ENCODE measurements at places on chromosomes 11 and 22.

GRCh38 chr22:45344334-45344733, 34.6 kb downstream of the FAM118A start:
- no peak for DNase-seq

- DNase-seq: peak; percentile 55
These were observed 69.7 kb downstream of the PRSS23 start for GRCh38 chr11:86869966-86870570.

GRCh38 chr11:83778596-83778995, 492.4 kb upstream of the CCDC90B start:
- no peak for DNase-seq

GRCh38 chr11:119643212-119643875, 85.7 kb downstream of the NECTIN1 start:
- DNase-seq: no peak

DNA sequence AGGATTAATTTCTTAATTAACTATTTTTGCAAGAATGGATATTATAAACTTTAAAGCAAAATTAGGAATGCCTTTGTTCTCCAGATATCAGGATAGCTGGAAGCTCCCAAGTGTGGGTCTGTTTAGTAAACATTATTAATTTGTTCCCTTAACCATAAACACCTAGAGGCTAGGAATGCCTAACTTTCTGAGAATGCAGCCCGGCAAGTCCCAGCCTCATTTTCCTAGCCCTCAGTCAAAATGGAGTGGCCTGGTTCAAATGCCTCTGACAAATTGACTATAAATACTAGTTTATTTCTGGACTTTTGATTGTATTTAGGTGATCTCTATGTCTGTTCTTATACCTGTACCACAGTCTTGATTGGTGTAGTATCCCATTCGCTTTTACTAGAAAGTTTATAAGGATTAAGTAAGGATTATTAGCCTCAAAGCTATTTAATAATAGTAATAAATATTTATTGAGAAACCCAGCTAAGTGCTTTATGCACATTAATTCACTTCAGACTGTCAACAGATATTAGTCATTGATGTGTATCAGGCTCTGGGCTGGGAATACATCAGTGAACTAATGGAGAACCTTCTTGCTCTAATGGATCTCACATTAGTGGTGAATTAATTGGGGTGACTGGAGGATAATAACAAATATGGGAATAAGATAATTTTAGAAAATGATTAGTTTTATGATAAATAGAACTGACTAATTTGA, 25.8 kb downstream of the PPME1 start:
- no peak for DNase-seq

GRCh38 chr11:46612326-46612725, 4.7 kb downstream of the HARBI1 start:
- DNase-seq: no peak

- no peak for DNase-seq
These were observed 1.9 kb downstream of the FBXO7 start for GRCh38 chr22:32476281-32477195.

DNA sequence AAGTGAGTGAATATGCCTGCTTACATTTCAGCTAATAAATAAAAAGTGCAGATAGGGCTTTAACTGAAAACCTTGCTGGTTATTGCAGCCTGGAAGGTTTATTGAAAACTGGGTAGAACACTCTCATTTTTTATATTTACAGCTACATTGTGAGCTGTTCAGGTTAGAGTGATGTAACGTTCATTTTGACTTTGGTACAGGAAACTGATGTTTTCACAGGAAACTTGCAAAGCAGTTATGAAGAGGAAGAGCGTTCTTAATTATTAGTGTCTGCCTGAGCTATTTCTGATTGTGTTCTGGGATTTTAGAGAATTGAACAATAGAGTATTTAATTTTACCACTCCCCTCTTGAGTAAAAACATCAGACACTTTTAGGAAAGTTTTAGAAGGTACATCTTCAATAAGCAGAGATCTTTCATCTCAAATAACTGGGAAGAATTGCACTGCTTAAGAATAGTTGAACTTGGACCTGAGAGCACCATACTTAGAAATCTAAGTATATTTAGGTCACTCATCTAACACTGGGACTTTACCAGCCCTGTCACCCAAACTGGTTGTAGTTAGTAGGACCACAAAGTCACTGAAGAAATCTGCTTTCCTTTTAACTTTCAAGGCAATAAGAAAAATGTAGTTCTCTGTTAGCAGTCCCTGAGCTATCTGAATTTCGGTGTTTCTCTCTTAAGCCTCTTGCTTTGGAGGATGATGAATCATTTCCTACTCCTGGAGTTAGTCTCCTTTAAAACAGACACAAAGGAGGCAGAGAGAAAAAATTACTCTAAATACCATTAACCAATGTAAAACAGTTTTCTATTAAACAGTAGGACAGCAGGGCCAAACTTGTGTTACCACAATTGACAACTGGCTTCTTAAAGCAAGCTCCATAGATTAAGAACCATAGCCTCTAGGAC, 128.6 kb upstream of the DDI1 start:
- DNase-seq: no peak

GRCh38 chr11:7889985-7890384, 41.1 kb downstream of the OR10A6 start:
- no peak for DNase-seq

GRCh38 chr11:6667733-6668374, 12.2 kb upstream of the DCHS1 start:
- peak; percentile 57 for DNase-seq

- DNase-seq: no peak
These were observed 23.8 kb downstream of the SDHAF2 start for GRCh38 chr11:61453695-61454094.

GRCh38 chr22:40176921-40177737, 596 bp upstream of the TNRC6B start:
- peak; percentile 78 for DNase-seq

DNA sequence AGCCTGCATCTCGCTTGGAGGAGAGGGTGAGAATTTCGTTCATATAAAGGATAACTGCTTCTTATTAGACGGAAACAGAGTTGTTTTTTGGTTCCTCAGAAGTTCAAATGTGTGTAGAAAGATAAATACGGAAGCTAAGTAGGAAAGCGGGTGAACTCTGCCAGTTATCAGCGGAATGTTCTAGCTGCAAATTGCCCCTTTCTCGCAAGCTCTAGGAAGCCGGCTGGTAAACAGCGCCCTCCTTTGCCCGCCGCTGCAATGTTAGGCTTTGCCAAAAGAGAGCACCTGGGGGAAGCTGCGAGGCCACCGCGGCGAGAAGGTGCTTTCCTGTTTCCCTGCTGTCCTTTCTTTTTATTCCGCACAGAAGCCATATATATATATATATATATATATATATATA, 67.0 kb downstream of the IGLL5 start:
- DNase-seq: peak; percentile 45

GRCh38 chr11:109991835-109992234, 101.4 kb upstream of the ZC3H12C start:
- no peak for DNase-seq

- no peak for DNase-seq
These were observed 4.2 kb downstream of the ALDH3B1 start for GRCh38 chr11:68014157-68014946.

DNA sequence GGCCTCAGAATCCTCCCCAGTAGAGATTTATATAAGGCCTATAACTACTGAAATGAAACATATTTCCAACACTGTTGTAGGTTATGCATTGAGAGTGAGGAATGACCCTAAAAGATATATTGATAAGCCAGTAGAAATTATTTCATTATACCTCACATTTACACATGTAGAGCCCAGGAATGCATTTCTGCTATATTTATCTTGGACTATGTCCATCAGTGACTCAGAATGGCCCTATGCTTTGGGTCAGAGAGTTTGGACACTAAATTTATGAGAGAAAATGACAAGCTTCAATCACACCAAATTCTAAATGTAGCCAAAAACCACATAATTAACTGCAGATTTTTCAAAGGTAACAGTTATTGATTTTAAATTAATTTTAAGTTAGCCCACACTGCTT, 761.9 kb downstream of the DLG2 start:
- no peak for DNase-seq

DNA sequence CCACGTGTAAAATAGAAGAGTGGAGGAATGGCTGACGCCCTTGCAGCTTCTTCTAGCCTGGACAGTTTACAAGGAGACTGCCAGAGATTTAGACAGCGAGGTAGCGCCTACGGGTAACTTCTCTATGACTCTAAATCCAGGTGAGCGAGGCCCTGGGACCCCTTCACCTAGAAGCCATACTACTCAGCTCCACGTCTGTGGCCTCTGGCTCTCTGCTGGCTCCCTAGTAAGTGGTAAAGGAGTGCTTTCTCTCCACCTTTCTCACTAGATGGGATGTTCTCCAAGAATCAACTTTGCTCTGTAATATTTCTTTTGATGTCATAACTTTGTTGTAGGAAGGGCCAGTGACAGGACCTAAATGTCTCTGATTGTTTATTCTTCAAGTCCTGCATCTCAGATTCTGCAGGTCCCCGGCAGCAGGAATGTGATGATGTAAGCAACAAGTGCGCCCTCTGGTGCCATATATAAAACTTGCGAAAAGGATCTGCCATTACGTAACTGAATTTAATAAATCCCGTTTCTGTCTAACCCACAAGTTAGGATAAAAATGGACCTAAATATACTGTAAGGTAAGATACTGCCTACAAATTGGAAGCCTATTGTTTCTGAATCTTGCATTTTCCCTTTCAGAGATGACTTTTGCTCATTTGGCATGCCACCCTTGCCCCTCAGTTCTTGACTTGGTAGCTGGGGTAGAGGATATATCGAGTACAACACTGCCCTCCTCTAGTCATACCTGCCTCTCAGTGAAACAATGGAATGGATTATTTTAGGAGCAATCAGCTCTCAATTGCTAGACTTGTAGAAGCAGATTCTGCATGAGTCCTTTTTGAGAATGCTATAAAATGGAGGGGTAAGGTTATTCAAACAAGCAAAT, 11.0 kb upstream of the PTPN5 start:
- DNase-seq: peak; percentile 52

DNA sequence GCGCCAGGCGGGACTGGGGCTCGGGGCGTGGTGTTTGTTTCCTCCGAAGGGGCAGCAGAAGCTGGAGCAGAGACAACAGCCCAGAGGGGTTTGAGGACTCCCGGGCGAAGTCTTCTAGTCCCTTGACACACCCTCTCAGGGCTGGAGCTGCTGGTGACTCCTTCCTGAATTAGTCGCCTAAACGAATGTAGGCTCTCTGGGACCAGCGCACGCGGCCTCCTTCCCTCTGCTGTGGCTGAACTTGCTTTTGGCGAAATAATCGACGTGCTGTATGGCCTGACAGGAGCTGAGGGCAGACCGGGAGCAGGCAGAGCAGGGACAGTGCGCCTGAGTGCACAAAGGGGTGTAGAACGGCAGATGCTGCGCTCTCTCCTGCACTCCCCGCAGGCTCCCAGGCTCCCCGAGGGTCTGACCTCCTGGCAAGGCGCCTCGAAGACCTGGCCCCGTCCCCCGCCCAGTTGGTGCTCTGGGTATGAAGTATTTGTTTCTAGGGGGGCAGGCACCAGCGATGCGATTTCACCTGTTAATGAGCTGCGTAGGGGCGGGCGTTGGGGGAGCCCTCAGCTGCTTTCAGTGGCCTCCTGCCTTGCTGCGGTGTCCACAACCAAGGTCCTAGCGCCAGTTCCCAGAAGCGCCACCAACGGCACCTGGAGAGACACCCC, 5.3 kb downstream of the SLC17A6 start:
- no peak for DNase-seq

GRCh38 chr11:79388201-79388600, 52.6 kb downstream of the TENM4 start:
- no peak for DNase-seq

DNA sequence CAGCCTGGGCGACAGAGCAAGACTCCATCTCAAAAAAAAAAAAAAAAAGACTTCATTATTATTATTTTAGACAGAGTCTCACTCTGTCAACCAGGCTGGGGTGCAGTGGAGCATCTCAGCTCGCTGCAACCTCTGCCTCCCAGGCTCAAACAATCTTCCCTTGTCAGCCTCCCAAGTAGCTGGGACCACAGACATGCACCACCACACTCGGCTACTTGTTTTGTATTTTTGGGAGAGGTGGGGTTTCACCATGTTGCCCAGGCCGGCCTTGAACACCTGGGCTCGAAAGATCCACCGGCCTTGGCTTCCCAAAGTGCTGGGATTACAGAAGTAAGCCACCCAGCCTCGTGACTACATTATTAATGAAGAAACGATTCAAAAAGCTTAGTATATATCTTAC, 5.3 kb upstream of the TYMP start:
- DNase-seq: no peak

GRCh38 chr11:72684236-72684912, 10.2 kb upstream of the PDE2A start:
- peak; percentile 61 for DNase-seq

GRCh38 chr11:105840391-105840790, 181.6 kb downstream of the MSANTD4 start:
- no peak for DNase-seq

DNA sequence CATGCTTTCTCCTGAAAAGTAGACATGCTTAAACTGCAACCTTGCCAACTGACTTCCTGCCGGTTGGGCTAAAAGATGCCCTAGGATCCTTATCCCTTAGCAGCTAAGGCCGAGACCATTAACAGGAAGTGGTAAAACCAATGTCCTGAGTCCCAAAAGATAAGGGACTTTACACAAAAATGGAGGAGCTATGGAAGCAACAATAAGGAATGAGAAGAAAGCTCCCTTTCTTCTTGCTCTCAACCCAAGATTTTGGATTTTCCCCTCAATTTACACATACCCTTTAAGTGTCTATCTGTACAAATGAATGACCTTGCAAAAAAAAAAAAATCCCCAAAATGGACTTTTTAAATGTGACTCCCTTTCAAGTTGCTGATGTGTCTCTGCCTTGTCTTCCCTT, 11.1 kb downstream of the MRPL17 start:
- no peak for DNase-seq

GRCh38 chr11:1271002-1271401, 38.4 kb downstream of the TOLLIP start:
- DNase-seq: no peak

DNA sequence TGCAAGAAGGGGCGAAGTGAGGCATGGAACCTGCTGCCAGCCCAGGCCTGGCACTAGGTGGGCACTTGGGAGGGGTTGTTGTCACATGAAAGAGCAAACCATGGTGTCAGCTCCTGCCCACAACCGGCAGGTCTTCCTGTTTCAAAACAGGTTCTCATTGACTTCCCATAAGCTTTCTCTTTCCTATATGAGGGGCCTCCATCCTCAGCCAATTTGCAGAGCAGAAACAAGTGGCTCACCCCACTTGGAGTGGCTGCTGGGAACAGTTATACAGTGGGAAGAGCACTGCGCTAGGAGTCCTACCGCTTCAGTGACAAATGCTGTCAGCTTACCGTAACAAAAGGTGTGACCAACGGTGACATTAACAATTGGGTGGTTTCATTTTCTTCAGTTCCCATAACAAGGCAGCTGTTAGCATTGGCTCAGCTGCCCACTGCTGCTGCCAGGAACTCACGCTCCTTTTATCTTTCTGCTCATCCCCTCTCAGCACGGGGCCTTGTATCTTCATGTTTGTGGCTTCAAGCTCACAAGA, 10.2 kb upstream of the SSTR3 start:
- peak; percentile 68 for DNase-seq

DNA sequence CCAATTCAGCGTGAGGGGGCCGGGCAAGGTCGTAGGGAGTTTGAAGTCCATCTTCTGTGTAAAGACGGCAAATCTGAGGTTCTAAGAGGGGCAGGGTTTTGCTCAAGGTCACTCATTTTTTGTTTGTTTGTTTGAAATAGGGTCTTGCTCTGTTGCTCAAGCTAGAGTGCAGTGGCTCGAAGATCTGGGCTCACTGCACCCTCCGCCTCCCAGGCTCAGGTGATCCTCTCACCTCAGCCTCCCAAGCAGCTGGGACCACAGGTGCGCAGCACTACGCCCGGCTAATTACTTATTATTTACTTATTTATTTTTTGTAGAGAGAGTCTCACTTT, 355 bp upstream of the AP1B1 start:
- DNase-seq: no peak

All from activated CD4-positive, alpha-beta memory T cell treated with anti-CD3 and anti-CD28 coated beads, Interleukin-2, amount 10 ng/mL, durations not matched to agents 7 days and 5 days (primary cell).